GM04504 (cell line): ENCODE measurements at places on chromosomes 7 and 10.

DNA sequence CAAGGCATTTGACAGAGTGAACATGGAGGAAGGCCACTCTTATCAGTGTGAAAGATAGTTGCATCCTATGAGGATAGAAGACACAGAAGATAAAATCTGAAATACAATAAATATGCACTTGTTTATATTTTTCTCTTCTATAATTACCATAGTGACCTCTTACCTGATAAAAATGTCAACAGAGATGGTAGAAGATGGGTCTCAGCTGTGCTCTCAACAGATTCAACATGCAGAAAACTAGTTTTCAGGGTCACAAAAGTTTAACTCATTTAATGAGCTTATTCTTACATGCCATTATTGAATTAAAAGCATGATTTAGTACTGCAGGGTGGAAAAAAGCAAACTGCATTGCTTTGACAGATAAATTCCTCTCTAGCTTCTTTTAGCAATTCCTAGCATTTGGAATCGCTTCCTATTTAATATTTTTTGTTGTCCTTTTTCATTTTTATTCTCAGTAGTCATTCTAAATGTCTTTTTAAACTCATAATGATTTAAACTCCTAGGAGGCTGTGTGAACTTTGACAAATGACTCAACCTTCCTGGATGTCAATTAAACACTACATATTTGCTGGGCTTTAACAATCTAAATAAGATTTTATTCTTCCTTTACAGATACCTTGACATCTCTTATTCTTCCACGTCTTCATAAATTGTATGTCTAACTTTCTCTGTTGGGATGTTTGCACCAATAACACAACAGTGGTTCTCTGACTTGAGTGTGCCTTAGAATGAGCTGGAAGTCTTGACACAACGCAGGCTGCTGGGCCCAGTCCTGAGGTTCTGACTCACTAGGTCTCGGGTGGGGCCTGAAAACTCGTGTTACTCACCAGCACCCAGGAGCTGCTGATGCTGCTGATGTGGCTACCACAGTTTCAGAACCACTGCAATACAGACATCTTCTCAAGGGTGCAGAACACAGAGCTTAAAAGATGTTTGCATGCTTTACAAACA, 565.5 kb upstream of the IGFBP3 start:
- peak; percentile 91 for DNase-seq

DNA sequence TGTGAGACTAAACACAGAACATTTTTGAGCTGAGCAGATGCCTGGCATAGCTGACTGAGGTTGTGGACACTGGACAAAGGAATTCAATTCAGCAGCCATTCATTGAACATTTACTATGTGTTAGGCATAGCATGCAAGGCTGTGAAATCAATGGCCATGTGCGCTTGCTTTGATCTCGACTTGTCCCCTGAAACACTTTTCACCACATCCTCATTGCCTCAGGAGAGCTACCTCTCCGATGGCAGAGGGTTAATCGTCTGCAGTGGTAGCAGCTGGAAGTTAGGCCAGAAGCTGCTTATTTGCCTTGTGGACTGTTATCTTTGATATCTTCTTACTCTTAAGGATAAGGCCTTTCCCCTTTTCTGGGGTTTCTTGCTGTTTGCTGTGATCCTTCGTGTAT, 297.8 kb downstream of the AUTS2 start:
- no peak for DNase-seq

DNA sequence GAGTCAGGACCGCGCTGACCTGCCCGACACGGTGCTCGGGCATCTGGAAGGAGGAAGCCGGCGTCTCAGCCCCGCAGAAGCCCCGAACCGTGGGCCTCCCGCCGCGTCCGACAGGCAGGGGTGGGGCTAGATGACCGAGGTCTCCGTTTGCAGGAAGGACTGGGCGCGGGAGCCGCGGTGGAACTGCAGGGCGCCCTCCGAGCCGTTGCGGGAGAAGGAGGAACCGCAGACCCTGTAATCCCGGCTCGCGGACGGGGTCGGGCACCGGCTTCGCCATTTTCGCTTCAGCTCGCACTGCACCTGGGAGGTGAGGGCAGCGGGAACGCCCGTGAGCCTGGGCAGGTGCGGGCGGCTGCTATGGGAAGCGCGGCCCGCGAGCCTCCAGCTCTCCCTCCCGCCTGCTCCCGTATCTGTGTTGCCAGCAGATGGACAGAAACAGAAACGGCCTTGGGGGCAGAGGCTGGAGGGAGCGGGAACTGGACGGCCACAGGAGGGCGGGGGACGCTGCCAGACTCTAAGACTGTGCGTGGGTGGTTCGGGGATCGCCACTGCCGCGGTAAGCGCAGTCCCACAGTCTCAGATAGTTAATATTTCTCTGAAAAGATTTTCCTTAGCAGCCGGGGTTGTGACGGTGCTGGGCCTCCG, 114.1 kb downstream of the VIPR2 start:
- DNase-seq: no peak

DNA sequence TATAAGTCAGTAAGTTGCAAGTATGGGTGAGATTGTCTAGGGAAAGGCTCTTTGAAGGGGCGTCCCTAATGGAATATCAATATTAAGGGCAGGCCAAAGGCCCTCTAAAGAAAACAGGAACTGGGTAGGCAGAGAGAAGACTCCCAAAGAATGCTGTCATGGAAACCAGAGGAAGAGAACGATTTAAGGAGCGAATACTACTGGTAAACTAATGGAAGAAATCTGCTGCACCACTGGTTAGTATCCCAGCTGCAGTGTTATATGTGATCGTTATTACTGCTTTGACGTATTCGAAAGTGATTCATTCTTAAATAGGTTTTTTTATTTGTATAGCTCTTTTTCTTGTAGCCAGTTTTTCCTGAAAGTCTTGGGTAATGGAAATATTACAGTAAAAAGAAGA, 1.3 kb downstream of the CASP2 start:
- DNase-seq: no peak

DNA sequence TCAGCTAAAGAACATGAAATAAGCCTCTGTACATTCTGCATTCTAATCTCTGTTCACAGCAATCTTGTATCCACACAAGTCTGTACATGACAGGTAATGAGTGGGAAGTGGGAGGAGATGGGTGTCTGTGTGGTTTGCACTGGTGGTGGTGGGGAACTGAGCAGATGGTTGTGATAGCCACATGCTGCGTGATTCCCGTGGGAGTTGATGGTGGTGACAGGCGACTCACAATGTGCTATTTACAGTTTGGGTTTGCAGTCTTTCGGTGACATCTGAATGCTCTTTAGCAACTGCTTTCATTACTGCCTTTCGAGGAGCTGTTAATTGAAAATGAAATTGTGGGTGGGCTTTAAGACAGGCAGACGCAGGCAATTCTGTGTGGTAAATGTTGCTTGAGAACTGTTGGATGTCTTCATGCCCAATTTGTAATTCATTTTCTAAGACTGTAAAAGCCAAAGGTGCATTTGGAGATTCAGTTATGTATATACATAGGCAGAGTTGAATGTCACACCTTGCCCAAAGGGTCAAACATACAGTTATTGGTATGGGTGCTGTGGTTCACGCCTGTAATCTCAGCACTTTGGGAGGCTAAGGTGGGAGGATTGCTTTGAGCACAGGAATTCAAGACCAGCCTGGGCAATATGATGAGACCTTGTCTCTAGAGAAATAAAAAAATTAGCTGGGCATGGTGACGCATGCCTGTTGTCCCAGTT, 308.2 kb downstream of the AUTS2 start:
- no peak for DNase-seq

DNA sequence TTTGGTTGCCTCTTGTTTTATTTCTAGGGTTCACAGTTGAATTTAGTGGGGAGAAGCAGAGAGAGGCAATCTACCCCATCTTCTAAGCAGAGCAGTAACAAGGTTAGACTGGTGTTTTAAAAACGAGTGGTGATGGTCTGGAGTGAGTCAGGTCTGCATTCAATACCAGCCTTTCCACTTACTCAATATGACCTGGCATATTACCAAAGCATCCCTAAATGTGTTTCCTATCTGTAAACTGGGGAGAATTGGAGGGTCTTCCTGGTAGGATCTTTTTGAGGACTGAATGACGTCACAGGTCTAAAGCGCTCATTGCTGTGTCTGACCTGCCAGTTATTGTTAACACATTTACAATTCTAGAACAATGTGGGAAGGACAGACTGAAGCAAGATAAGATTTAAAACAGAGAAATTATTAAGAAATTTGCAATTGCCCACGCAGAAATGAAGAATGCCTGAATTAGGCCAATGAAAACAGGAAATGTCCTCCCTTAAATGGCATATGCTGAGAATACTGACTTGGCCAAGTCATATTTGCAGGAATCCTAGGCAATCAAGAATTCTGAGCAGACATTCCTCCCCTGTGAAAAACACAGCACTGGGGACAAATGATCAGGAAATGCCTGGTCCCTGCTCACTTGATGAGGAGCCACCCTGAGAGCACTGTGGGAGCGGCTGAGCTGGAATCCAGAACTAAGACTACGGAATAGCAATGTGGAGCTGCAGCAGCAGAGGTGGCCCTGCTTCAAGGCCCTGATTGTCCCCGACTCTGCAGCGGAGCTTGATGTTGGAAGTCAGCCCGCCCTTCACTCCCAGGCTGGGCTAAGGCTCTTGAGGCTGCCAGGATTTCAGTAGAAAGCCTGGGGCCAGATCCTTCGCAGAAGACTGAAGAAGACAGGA, 184.5 kb upstream of the CXCL12 start:
- peak; percentile 77 for DNase-seq

DNA sequence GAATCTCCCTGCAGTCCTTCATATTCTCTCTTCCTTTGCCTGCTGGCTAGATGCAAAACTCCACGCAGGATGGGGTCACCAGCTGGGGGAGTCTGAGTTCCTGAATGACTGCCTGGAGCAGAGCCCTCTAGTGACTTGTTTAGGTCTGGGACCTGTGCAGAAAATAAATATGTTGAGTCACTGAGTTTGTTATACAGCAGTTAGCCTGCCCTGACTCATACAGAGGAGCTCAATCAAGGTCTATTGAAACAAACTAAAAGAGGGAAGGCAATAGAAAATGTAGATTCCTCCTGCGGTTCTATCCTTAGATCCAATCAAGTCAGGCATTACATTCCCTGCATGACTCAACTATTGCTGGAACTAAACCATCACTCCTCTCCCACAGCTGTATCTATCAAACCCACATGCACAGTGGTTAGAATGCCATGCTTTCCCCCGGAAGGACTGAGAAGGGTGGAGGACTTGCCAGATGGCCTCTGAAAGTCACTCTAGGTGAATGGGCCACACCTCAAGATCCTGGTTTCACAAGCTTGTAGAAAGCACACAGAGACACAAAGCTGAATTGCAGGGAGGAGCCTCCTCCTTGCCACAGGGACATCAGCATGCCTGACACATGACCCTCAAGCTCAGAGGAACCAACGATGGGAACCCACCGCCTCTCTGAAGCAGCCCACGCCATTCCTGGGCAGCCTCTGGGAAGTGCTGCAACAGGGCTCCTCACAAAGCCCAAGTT, 73.9 kb downstream of the SH3PXD2A start:
- peak; percentile 95 for DNase-seq

DNA sequence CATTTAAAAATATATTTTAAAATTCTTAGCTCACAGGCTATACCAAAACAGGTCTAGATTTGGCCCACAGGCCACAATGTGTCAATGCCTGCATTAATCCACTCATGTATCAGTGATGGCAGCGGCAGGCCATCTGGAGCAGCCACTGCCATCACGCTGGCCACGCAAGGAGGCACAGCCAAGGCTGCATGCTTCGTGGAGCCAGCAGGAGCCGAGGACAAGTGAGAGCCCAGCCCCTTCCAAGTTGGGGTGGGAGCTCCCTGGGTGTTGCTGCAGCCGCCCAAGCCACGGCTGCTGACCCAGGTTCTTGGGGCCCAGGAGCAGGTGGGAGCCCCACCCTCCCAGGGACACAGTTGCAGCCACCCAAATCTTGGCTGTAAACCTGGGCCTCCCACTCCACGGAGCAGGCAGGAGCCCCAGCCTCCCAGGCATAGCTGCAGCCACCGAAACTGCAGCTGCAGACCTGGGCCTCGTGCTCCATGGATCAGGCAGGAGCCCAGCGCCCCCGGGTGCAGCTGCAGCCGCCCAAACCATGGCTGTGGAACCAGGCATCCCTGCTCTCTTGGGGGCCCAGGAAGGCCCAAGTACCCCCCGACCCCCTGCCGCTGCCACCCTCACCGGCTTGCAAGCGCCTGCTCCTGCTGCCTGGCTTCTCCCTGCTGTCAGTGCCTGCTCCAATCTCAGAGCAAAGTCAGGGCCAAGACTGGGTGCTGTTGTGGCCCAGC, 87.3 kb upstream of the CACUL1 start:
- DNase-seq: no peak

GRCh38 chr10:87000491-87000890, 19.6 kb upstream of the FAM25A start:
- no peak for DNase-seq

- DNase-seq: no peak
Measured at GRCh38 chr7:29893351-29893965, 87.2 kb downstream of the WIPF3 start.

- no peak for DNase-seq
Measured at GRCh38 chr7:20089431-20089830, 127.8 kb downstream of the MACC1 start.

GRCh38 chr10:34759837-34760215, 55.3 kb downstream of the PARD3 start:
- no peak for DNase-seq

DNA sequence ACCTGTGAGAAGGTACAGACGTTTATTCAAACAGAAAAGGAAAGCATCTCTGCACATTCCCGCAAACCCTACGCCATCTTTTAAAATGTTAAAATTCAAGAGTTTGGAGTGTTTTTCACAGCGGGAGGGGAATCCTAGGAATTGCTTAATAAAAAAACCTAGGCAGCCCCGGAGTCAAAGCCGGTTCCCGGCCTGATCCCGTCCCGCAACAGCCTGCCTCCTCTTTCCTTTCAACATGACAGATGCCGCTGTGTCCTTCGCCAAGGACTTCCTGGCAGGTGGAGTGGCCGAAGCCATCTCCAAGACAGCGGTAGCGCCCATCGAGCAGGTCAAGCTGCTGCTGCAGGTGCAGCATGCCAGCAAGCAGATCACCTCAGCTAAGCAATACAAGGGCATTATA, 123.0 kb upstream of the VSTM2A start:
- DNase-seq: no peak

DNA sequence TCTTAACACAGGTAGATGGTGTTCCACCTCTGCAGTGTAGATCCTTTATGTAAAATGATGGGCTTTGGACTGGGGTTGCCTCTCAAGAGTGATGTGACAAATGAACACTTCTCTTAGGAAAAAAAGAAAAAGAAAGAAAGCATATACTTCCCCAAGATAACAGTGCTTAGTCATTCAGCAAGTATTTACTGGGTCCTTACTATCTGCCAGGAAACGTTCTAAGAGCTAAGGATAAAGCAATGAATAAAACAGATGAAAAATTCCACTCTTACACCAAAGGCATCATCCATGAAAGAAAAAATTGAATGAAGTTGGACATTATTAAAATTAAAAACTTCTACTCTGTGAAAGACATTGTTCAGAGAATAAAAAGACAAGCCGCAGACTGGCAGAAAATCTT, 177.3 kb downstream of the C7orf25 start:
- no peak for DNase-seq

GRCh38 chr7:36037121-36037662, 115.9 kb upstream of the EEPD1 start:
- DNase-seq: peak; percentile 80

- no peak for DNase-seq
Measured at GRCh38 chr10:48778193-48778857, 93.7 kb downstream of the WDFY4 start.
